ENCODE measurements at places on chromosomes 13 and 19. TPM values are rescaled to one million over a fixed set of nuclear protein-coding genes. Genes with fewer than 3 reads are reported as not detected.

The OR1I1 gene
- not detected for total RNA-seq

The SIGLEC5 gene
- not detected for total RNA-seq

The LSR gene
- total RNA-seq, result 45.0 TPM

The KLHL1 gene
- not detected for total RNA-seq

The ANGPTL4 gene
- total RNA-seq, result 6.0 TPM

The ZNF793 gene
- 3.4 TPM for total RNA-seq

The KCNN4 gene
- 24.8 TPM for total RNA-seq

The SIGLECL1 gene
- total RNA-seq, result not detected

The ZNF177 gene
- total RNA-seq, result 0.21 TPM
